ENCODE measurements at places on chromosomes 13 and 19.

DNA sequence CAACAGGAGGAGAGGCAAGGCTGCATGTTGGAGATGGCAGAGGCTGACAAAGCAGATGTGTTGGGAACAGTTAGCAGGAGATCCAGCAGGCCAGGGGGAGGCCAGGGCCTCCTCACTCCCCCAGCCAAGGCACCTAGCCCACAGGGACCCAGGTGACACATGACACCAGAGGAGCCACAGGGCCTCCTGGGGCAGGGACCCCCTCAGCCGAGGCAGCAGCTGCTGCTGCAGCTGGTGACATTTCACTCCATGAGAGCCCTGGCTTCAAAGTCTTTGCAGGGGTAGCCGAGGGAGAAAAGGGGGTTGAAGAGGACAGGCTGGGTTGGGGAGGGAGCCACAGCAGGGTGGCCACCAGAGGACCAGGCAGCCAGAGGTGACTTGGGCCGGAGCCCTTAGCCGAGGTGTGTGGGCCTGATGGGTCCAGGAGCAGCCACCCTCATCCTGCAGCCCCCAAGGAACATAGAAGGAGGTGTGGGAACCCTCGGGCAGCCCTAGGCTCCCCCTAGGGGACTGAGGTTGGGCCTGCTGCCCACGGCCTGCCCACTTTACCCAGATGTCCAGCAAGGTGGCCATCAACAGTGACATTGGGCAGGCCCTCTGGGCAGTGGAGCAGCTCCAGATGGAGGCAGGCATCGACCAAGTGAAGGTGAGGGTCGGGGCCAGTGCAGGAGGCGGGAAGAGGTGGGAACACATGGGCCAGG is at the start of gene GNG14:
GNG14 (plus strand) TSS at position 503 of the 701 bp plus-strand sequence; CDS start at position 554, 51 bp downstream.
- no peak for DNase-seq

- no peak for DNase-seq
Observed at GRCh38 chr13:30868799-30869470, 37.1 kb upstream of the MEDAG start.

DNA sequence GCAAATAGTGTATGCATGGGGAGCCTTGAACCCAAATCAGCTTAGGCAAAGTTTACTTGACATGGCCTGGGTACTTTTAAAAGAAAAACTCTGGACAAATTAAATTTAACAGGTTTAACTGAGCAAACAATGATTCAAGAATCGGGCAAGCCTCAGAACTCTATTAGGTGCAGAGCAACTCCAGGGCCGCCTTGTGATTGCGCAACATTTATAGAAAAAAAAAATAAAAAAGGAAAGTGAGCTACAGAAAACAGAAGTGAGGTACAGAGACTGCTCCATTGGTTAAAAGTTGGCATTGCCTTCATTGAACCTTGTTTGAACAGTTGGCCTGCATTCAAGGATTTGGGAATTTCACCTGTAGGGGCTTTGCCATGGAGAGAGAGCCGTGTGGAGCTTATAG is 421.0 kb upstream of the TSHZ3 start:
- DNase-seq: no peak

- DNase-seq: no peak
Observed at GRCh38 chr19:28444362-28444761, 768.6 kb downstream of the UQCRFS1 start.

DNA sequence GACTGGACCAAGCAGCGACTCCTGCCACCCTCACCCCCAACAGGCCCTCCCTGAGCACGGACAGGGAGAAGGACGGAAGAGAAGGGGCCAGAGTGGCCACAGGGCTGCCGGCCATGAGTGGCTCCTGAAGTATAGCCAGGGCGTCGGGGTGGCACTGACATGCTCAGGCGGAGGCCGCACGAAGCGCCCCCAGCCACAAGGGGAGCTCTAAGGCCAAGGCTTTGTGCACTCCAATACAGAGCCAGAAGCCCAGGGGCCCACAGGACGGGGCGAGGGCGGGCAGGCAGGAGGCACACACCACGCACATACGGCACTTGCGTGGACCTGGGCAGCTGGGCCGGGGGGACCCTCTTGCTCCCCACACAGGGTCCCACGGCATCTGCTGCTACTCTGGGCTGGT is 52.0 kb downstream of the KLF2 start:
- no peak for DNase-seq

- DNase-seq: no peak
Observed at GRCh38 chr13:70107498-70108281, at the start of gene ATXN8OS. Gene ATXN8OS (plus strand): TSS chr13:70107826.

- no peak for DNase-seq
Observed at GRCh38 chr13:71979616-71980015, 112.6 kb upstream of the DACH1 start.

DNA sequence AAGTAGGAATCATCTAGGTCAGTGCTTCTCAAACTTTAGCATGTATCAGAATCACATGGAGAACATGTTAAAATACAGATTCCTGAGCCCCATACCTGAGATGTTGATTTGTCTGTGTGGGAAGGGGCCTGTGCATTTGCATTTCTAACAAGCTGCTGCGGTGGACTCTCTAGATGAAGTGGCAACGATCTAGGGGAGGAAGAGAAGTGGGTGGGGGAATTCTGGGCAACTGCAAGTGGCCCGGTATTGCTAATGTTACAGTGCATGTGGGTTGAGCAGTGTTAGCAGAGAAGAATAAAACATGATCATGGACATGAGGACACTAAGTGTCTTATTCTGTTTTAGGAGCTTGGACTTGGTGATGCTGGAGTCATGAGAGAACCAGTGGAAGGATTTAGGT is 329.0 kb downstream of the OLFM4 start:
- DNase-seq: no peak

- peak; percentile 54 for DNase-seq
Observed at GRCh38 chr13:91347996-91348905, 764 bp downstream of the MIR17HG start.

DNA sequence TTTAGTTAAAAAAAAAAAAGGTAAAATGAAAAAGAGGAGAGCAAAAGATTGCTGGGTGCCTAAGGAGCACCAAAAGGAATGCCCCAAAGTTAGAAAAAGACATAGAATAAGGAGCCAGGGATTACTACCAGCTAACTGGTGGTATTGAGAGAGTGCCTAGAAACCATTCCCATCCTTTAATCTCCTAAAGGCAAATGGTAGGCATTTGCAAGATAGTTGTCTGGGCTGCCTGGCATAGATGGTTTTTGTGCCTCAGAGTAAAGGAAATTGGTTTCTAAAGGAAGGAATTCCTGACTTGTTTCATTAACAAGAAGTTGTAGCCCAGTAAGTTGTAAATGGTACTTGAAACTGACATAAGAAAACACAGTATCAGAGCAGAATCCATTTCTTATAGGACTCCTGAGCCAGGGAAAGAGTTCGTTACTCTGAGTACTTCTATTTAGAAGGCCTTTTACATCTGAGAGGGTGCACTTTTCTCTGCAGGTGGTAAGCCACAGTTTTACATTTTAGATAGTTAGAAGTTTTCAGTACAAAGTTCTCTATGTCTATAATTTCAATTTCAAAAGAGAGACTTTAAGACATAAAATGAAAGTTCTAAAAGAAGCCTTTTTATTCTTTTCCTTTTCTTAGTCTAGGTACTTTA is 92.6 kb downstream of the OLFM4 start:
- no peak for DNase-seq

DNA sequence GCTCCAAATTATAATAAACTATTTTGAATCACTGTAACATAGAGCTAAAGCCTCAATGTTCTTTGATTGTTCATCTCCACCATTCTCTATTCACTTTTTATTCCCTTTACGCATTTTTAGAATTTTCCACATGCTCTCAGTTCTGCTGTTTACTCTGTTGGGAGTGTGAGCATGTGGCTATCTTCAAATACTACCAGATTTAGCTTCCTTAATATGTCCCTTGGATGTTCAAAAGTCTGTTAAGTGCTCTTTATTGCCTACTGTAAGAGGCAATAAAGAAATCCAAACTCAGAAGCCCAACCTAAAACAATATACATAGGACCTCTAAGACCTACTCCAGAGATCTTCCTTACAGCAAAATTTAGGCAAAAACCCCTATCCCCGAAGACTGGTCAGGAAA is 34.5 kb downstream of the MTMR6 start:
- no peak for DNase-seq

GRCh38 chr19:53907193-53907581 is 1.9 kb upstream of the CACNG7 start:
- no peak for DNase-seq

- DNase-seq: no peak
Observed at GRCh38 chr19:3188627-3189596, 3.2 kb downstream of the NCLN start.

GRCh38 chr13:21461131-21461530 is 2.0 kb upstream of the ZDHHC20 start:
- DNase-seq: no peak

DNA sequence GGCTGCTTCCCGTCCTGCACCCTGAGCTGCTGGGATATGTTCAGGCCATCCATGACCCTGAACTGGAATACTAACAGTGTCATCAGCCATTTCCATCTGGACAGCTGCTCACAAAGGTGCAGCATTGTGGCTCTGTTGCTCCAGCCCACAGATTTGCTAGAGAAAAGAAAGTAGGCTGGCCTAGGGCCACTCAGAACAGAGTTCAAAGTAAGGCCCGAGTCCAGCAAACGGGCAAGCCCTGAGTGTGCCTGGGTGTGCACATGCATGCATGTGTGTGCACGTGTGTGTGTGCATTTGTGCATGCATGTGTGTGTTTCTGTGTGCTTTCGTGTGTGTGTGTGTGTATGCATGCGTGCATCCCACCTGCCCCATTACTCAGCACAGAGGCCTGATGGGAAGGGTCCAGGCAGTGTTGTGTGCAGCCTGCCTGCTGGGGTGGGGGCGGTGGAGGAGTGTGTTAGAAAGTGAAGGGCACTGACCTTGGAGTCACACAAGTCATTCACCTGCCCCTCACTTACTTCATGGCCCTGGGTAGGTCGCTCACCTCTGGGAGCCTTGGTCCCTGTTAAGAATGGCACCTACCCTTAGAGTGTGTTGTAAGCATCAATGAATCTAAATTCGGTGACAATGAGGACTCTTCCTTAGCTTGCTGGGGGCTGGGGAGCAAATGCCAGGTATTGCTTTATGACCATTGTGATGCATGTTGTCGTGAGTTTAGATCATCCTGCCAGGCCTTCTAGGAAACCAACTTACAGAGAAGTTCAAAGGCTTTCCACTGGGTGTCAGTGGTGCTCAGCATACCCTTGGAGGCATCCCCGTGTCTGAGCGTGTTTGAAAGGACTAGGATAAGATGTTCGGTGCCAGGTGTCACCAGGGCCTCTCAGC is 53.2 kb downstream of the GPR12 start:
- peak; percentile 35 for DNase-seq

DNA sequence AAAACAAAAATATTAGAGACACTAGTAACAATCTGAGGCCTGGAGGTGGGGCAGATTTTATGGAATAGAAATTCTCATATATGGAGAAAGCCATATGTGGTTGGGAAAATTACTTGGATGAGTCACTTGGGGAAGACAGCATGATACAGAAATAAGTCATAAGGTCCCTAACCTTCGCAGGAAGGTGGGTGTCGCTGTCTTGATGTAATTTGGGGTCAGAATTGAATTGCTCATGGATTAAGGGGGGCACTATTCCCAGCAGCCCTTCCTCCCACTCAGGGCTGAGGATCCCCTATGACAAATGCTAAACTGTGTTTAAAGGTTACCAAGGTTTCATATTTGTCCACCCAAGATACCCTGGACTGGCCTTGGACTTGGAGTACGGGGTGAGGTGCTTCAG is 5.0 kb downstream of the RDH8 start:
- DNase-seq: no peak

- DNase-seq: no peak
Observed at GRCh38 chr13:111845621-111846351, 221.2 kb upstream of the SOX1 start.

GRCh38 chr13:67228031-67228430 is 2.1 kb downstream of the PCDH9 start:
- no peak for DNase-seq

- DNase-seq: no peak
Observed at GRCh38 chr13:77516342-77516789, 19.1 kb upstream of the SCEL start.

DNA sequence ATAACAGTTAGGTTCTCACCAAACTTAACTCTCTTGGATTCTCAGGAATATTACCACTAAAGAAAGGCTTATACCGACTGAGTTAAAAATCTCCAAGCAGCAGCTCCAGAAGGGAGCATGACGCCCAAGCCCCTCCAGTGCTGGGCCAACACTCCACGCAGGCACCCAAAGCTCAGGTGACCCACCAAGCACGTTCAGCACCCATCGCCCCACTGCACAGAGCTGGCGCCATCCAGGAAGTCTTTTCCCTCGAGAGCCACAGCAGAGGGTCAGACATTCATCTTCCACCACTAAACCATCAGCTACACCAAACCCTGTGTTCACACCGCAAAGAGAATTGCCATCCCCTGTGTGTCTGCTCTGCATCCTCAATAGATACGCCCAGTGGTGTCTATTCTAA is 65.7 kb downstream of the SOX1 start:
- no peak for DNase-seq

- DNase-seq: no peak
Observed at GRCh38 chr13:47288546-47288945, 391.7 kb upstream of the HTR2A start.

- DNase-seq: peak; percentile 93
Observed at GRCh38 chr19:10259162-10259905, 7.3 kb downstream of the MRPL4 start.

DNA sequence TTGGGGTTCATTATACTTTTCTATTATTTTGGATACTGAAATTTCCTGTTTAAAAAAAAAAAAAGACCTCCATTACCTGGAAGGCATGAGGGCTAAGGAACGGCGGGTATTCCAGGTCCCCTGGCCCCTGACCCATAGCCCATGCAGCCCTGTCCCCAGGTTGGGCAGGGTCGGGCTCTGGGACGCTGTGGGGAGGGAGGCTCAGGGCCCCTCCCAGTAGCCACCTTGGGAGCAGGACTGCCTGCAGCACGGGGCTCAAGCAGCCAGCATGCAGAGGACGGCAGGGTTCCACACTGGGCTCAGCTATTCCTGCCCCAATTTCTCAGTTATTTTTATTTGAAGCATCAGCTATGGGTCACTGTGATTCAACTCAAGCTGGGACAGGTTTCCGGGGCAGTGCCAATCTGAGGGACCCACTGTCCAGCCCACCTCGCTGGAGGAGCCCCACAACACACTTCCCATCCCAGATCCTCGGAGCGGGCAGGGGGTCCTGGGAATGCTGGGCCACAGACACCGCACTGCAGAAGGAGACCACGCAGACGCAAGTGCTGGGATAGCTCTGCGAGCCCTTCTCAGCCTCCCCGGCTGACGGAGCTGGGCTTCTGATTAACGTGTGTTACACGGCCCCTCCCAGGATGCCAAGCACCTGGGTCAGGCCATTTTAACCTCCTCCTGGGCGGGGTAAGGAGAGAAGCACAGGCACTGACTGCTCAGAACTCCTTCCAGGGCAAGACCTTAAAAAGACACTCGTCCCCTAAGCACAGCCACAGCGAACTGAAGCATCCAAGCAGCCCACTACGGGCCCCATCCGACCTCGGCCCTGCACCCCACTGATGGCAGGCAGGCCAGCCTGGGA is 60.1 kb downstream of the PEPD start:
- no peak for DNase-seq

GRCh38 chr13:42125046-42125445 is 76.6 kb downstream of the DGKH start:
- DNase-seq: no peak

GRCh38 chr19:7506385-7507328 is 9.2 kb upstream of the ZNF358 start:
- peak; percentile 45 for DNase-seq

- no peak for DNase-seq
Observed at GRCh38 chr19:54426291-54426931, 11.1 kb downstream of the TTYH1 start.

GRCh38 chr19:45179072-45179891 is 698 bp downstream of the BLOC1S3 start:
- DNase-seq: peak; percentile 33

- no peak for DNase-seq
Observed at GRCh38 chr19:36256064-36256463, 41.2 kb downstream of the ZNF146 start.
